KBM-7 (cell line): ENCODE measurements at places on chromosomes 11 and 22.

DNA sequence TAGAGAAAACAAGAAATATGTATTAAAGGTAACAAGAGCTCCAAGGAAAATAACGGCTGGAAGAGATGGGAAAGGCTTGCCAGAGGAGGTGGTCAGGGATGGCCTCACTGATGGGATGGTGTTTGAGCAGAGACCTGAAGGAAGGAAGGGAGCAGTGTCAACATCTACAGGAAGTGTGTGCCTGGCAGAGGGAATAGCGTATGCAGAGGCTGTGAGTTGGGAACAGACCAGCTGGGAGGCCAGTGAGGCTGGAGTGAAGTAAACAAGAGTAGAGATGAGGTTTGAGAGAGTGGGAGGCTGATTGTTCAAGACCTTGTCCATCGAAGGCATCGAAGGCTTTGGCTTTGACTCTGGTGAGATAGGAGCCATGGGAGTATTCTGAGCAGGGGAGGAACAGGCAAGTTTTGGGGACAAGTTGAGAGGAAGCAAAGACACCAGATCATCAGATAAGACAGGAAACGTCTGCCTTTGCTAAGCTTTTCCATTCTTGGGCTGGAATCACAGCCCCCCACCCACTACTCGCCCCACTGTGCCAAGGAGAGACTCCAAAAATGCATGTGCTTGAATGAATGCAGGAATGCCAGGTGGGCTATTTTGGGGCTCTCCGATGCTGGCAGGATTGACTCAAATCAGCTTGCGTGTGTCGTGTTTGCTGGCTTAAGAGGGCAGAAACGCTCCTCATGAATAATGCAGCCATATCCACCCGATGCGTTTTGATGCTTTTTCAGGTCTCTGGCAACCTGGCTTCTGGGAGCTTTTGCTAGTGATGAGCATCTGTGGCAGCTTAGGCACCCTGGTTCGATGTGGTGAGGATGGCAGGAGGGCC is 7.2 kb downstream of the SGSM1 start:
- no peak for DNase-seq

DNA sequence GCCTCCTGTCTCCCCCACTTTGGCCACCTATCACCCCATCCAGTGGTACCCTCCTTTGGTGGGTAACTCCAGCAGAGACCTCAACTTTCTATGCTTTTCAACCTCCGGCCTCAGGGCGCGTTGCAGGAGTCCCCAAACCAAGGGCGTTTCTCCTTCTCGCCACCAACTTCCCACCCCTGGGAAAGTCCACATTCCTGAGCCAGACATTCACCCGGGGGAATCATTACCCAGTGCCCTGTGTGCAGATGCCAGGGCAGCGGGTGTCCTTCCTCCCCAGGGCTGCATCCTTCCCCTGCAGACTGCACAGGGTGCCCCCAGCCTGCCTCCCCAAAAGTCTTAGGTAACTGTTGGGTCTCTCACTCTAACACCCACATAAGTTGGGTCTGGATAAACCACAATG is 26.4 kb downstream of the MYEOV start:
- no peak for DNase-seq

DNA sequence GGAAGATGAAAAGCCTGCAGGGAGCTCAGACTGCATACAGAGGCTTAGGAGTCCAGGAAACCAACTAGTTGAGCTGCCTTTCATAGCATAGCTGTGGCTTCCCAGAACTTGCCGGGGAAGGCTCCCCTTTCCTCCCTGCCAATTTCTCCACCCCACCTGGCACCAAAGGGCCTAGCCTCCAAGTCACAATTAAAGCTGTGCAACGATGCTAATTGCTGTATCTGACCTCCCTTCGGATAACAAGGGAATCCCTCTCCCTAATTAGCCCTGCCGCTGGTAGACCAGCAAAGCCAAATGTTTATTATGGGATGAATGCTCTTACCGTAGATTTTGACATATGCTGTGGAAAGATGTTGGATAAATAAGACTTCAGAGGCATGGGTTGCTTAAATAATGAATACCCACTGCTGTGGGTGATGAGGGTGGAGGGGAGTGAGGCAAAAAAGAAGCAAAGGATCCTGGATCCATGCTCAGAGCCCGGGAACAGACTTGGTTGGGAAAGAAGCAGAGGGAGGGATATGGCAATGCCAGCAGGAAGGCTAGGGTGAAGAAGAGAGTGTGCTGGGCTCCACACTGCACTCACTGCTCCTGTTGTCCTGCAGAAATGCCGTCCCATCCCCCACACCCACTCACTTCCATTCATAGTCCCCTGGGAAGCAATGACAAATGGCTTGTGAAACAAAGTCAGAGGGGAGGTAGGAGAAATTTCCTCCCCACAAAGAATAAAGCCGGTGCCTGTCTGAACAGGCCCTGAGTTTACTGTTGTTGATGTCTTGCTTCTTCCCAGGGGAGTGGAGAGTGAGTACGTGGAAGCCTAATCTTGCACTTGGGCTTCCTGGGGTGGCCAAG is 608.1 kb upstream of the CADM1 start:
- DNase-seq, result no peak

GRCh38 chr11:116172851-116173250 is 599.9 kb downstream of the BUD13 start:
- DNase-seq, result no peak

- no peak for DNase-seq
Measured at GRCh38 chr22:18110954-18111758, 547 bp downstream of the TUBA8 start.

DNA sequence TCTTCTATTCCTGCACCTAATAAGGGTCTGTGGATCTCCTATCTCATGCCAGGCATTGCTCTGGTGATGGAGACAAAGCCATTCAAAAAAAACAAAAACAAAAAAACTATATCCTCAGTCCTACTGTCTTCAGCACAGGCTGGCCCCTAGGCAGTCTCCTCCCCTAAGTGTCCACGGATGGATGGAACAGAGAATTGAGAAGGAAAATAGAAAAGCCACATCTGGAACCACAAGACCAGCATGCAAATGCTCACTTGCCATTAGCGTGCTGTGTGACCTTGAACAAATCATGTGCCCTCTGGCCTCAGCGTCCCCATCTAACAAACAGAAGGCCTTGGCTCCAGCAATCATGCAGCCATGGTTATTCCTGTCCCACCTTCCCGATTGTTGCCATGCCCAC is 32.7 kb upstream of the CD82 start:
- DNase-seq, result no peak
